CD14-positive monocyte (primary cell): ENCODE measurements at places on chromosomes 4 and X.

- no peak for DNase-seq
Observed at GRCh38 chrX:68669094-68669860, 21.8 kb downstream of the STARD8 start.

GRCh38 chr4:165612936-165613335 is 234.1 kb downstream of the CPE start:
- no peak for DNase-seq

DNA sequence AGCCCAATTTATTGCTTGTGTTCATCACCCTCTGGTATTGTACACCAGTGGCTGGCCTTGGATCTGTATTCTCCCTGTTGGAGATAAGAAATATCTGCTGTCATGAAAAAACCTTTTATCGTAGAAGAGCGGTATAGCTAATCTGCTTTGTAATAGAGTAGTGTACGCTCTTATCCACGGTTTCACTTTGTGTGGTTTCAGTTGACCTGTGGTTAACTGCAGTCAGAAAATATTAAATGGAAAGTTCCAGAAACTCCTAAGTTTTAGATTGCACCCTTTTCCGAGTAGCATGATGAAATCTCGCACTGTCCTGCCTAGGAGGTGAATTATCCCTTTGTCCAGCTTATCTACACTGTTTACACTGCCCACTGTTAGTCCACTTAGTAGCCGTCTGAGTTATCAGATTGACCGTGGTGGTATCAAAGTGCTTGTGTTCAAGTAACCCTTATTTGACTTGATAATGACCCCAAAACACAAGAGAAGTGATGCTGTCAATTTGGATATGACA is 42.4 kb downstream of the KDM6A start:
- no peak for DNase-seq

DNA sequence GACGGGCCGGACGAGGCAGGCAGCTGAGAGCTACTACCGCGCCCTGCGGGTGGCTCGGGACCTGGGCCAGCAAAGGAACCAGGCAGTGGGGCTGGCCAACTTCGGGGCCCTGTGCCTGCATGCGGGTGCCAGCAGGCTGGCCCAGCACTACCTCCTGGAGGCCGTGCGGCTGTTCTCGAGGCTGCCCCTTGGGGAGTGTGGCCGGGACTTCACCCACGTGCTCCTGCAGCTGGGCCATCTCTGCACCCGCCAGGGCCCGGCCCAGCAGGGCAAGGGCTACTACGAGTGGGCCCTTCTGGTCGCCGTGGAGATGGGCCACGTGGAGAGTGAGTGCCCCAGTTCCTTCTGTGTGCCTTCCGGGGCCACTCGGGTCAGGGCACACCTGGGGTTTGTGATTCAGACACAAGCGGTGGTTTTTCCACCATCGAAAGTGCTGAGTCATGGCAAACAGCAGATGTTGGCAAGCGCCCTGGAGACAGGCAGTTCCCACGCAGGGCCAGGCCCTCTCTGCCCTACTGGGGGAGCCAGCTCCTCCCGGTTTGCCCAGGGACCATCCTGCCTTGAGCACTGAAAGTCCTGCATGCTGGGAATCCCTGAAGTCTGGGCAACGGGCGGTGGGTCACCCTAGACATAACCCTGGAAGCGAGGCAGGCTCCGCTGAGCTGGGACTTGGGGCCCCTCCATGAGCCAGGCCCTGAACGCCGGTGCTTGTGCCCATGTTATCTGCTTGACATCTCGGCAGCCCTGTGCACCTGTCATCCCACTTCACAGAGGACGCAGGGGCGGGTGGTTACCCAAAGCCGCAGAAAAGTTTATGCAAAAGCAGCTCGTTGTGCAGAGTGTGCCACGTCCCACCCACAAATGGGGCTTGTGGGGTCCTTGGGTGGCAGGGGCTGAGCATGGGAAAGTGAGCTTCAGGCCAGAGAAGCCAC is 29.5 kb downstream of the SH3TC1 start:
- peak; percentile 77 for DNase-seq

DNA sequence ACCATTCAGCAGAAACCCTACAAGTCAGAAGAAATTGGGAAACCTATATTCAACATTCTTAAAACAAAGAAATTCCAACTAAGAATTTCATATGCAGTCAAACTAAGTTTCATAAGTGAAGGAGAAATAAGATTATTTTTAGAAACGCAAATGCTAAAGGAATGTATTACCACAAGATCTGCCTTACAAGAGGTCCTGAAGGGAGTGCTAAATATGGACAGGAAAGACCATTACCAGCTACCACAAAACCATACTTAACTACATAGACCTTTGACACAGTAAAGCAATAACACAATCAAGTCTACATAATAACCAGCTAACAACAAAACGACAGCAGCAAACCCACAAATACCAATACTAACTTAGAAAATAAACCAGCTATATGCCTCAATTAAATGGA is 169.3 kb upstream of the FGF16 start:
- no peak for DNase-seq

- DNase-seq, result peak; percentile 29
Observed at GRCh38 chrX:153662266-153662665, 11.3 kb downstream of the PNCK start.

GRCh38 chrX:154734061-154734781 is 16.7 kb downstream of the GAB3 start:
- peak; percentile 75 for DNase-seq

GRCh38 chr4:105119356-105119755 is 27.3 kb upstream of the TET2 start:
- DNase-seq, result no peak

DNA sequence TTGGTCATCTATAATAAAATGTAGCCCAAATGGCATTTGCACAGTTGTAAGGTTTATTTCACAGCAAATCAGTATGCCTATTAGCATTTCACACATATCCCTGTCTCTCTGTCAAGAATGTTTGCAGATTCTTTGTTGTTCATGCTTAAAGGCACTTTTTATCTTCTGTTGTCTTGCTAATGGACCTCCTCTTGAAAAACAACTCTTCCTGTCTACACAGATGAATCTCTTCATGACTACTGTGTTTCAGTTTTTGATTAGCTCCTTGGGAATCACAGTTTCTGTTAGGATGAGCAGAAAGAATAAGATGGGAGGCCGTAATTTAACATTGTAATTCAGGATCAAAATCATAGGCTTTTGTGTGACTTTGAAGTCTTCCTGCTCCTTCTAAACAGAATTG is 35.5 kb upstream of the SLC4A4 start:
- DNase-seq, result no peak

DNA sequence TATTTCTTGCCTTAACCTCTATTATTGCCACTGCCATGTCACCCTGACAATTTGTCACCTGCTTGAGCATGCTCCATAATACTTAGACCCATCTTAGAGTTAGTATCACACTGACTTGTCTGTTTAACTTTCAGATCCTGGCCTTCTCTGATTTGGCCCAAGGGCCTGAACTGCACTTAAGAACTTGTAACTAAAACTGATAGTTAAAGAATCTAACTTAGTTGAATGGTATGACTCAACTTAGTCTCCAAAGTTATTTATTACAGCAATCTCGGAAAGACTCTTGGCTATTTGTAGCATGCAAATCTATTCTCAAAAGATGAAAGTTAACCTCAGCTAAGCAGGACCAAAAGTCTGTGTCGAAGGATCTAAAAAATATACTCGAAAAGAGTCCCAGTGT is 72.3 kb downstream of the IGSF1 start:
- DNase-seq, result no peak

GRCh38 chr4:47641755-47642154 is 156.7 kb downstream of the ATP10D start:
- DNase-seq, result no peak

DNA sequence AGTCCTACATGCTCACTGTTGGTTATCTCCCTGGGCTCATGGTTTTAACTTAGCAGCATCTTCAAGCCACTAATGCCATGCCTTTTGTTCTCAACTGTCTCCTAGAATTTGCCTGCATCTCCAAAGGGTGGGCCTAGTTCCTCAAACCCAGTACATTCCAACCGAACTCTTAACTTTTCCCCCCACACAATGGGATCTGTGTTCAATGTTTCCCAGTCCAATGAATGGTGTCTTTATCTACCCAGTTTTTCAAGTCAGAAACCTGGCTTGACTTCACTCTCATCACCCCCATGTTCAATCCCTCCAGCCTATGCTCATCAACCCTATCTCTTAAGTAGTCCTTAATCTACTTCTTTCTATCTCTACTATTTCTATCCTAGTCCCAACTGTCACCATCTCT is 12.9 kb downstream of the CD40LG start:
- DNase-seq, result no peak

DNA sequence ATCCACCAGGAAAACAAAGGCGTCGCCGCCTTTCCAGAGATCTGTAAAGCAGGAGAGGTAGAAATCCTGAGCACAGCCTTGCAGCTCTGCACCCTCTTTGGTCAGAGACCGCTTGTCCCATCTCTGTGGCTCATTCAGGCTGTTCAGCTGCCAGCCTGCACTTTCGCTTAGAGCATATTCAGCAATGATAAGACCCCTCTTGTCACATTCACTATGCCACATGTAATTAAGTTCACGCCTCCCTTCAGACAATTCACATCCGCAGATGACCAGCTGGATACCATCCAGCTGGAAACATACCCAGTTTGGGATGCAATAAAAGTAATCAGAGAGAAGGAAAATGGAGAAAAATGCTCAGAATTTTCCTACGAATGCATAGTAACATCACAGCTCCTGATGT is 335.4 kb downstream of the UNC5C start:
- DNase-seq, result no peak

DNA sequence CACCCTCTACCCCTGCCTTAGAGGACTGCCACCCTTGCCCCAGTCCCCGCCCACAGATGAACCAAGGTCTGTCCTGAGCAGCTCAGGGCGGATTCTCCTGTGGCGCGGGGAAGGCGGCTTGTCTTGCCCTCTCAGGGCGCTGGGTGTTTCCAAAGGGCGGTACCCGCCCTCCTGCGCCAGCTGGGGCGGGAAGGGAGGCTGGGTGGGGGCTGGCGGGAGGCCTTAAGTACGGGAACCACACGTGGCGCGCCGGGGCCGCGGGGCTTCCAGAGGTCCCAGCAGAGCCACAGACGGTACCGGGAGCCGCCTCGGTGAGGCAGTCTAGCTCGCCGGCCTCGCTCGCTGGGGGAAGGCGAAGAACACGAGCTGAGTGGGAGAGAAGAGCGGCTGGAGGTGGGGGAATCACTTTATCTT is 361.1 kb downstream of the MID1IP1 start:
- DNase-seq, result no peak

DNA sequence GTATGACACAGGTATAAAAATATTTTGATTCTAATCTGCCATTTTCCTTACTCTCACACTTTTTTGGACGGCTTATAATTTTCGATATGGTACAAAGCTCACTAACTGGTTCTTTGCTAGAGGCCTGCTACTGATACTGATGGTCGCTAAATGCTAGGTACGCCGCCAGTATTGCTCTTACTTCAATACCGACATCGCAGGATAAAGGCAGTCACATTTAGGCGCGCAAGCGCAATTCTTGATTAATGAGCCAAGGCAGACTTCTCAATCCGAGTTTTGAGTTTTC is 557 bp upstream of the USP38 start:
- no peak for DNase-seq

- DNase-seq, result no peak
Observed at GRCh38 chr4:175411251-175411650, 400.8 kb downstream of the GPM6A start.

GRCh38 chr4:158208963-158209640 is 1.2 kb upstream of the TMEM144 start:
- peak; percentile 80 for DNase-seq

GRCh38 chr4:150115851-150116250 is 37.6 kb downstream of the DCLK2 start:
- no peak for DNase-seq

DNA sequence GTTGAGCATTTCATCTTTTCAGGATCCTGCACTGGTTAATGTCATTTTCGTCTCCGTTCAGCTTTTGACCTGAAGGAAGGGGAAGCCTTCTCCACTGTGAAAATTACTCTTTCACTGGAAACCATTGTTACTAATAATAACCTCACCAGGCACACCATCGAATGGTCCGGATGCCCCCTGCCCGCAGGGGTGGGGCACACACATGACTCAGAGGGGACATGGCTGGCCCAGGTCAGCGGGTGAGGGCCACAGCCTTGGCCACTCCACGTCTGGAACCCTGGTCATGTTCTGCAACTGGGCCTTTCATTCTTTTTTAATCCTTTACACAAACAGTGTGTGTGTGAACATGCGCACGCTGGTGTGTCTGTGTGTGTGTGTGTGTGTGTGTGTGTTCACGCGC is 191.8 kb downstream of the BCOR start:
- peak; percentile 48 for DNase-seq

GRCh38 chrX:82658492-82658891 is 849.6 kb upstream of the POU3F4 start:
- DNase-seq, result no peak

GRCh38 chrX:50691820-50692219 is 122.2 kb downstream of the SHROOM4 start:
- peak; percentile 5 for DNase-seq

GRCh38 chr4:45438047-45438446 is 685.8 kb downstream of the GABRG1 start:
- DNase-seq, result no peak

GRCh38 chrX:88937616-88938015 is 190.6 kb downstream of the CPXCR1 start:
- DNase-seq, result no peak

- no peak for DNase-seq
Observed at GRCh38 chrX:28225513-28225912, 244.3 kb upstream of the DCAF8L1 start.

GRCh38 chrX:131213400-131213799 is 75.7 kb downstream of the IGSF1 start:
- DNase-seq, result no peak

GRCh38 chrX:145910017-145910416 is 92.4 kb downstream of the SLITRK2 start:
- DNase-seq, result no peak

GRCh38 chrX:94977562-94977961 is 1303.6 kb downstream of the FAM133A start:
- DNase-seq, result no peak

DNA sequence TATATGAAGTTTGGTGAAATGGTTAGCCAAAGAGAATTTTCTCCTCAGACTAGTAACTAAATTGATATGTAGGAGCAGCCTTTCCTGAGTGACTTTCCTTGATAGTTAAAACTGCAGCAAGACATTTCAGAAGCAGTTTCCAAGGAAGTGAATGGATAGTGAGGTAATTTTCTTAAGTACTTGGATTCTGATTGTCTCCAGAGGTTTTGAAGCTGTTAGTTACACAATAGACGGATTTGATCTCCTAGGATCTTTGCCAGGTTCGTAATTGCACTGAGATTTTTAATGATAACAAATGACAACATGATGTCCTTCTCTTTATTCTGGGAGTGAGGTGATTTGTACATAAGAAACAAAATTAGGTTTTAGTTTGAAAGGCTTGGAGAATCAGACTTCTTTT is 29.2 kb downstream of the PRRG1 start:
- DNase-seq, result no peak
